ENCODE measurements at places on chromosomes 13 and 19.
A peak's percentile ranks its signal among the peaks of the same experiment; 100 is the strongest.

GRCh38 chr19:48926909-48927308 is 6.6 kb upstream of the DHDH start:
- no peak for DNase-seq

DNA sequence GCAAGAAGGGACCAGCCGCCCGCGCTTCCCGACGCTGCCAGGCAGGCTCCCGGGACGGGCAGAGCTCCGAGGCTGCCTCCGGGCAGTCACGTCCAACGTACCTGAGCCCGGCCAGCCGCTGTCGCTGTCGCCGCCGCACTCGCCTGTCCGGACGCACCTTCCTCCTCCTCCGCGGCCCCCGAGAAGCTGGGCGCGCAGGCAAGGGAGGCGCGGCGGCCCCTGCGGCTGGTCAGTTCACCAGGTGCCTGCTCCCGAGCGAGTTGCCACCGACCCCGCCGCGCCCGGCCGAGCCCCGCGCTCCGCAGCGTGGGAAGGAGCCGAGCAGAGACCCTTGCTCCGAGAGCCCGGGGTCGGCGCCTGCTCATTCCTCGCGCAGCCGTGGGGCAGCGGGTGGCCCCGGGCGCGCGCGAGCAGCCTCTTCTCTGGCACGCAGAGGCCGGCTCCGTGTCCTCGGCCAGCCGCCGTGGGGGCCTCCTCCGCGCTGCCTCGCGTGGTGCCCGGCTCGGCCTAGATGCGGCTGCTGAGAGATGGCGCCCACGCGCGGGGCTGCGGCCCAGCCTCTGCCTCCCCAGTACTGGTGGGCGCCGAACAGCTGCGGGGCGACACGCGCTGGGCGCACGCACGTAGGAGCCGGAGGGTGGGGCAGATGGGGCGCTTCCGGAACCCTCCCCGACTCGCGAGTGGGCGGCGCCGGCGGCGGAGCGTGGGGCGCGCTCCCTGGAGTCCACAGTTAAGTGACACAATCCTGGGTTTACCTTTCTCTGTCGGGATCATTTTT is 419.4 kb downstream of the UQCRFS1 start:
- no peak for DNase-seq

DNA sequence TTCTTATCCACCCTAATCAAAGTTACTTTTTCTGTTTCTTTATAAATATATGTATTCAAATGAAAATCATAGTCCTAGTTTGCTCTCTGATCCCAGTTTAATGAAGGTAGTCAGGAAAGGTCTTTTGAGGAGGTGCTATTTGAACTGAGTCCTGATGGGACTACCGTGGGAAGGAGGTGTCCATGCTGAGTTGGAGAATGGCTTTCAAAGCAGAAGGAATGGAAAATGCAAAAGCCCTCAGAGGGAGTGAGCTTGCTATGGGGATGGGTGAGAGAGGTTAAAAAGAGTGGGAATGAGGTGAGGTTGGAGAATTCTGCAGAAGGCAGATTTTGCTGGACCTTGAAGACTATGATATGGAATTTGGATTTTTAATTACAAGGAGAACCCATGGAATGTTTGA is 193.6 kb downstream of the GPC6 start:
- DNase-seq: no peak

- no peak for DNase-seq
Observed at GRCh38 chr13:34129436-34129835, 311.5 kb downstream of the RFC3 start.

DNA sequence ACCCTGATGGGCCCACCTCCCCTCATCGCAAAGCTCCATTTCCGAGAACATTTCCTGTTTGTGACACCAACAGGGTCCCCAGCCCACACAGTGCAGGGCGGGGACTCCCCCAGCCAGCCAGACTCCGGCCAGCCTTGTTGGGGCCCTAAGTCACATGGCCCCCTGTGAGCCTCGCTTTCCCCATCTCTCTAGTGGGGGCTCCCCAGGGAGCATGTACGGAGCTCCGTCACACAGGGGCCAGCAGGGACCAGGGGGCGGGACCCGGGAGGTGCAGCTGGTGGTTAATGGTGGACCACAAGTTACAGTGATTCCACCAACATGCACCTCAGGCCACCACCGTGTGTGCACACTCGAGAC is 1.7 kb downstream of the TBXA2R start:
- no peak for DNase-seq

DNA sequence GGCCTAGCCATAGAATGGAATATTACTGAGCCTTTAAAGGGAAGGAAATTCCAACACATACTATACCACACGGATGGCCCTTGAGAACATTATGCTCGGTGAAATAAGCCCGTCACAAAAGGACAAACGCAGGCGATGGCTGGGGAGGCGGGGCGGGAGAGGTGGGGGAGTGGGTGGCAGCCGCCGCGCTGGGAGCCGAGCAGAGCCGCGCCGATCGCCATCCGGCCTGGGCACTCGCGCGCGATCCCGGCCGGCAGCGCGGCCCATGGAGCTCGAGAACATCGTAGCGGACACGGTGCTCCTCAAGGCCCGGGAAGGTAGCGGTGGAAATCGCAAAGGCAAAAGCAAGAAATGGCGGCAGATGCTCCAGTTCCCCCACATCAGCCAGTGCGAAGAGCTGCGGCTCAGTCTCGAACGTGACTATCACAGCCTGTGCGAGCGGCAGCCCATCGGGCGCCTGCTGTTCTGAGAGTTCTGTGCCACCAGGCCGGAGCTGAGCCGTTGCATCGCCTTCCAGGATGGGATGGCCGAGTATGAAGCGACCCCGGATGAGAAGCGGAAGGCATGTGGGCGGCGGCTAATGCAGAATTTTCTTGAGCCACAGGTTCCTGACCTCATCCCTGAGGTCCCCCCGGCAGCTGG is 140.1 kb downstream of the ZDHHC20 start:
- DNase-seq: no peak

DNA sequence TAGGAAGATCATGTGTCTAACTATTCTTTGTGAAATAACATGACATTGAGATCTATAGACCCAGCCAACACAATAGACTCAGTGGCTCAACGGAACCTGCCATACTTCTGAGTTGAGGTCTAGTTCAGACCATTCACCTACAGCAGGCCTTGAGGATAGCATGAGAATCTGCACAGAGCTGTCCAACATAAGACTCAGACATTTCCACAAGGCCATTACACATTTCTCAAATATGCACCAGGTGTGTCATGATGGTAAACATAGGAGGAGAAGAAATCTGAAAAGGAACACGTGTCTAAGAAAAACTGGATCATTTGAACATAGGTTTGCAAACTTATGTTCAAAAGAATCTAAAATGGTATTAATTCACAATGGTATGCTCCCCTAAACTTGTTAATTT is 421.4 kb downstream of the SLITRK6 start:
- no peak for DNase-seq

DNA sequence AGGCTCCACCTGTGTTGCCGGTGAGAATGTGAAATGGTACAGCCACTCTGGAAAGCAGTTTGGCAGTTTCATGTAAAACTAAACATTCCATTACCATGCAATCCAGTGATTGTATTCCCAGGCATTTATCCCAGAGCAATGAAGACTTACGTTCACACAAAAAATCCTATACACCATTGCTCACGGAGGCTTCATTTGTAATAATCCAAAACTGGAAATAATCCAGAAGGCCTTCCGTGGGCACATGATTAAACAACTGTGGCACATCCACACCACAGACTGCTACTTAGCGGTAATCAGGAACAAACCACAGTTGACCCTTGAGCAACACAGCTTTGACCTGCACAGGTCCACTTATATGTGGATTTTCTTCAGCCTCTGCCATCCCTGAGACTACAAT is 339.7 kb downstream of the MTUS2 start:
- no peak for DNase-seq

DNA sequence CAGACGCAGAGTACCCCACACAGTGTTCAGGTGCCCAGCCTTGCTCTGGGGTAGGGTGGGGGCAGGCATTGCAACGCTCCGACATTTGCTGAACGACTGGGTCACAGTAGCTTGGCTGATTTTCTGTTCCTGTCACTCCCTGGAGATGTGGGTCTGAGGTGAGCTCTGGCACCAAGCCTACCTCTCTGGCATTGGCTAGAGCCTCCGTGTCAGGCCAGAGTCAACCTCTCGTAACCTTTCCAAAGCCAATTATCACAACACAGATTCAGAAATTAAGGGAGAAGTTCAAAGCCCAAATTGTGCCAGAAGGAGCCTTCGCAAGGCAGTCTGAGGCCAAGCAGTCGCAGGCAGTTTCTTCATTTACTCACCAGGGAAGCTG is 117.2 kb downstream of the IRS2 start:
- no peak for DNase-seq

DNA sequence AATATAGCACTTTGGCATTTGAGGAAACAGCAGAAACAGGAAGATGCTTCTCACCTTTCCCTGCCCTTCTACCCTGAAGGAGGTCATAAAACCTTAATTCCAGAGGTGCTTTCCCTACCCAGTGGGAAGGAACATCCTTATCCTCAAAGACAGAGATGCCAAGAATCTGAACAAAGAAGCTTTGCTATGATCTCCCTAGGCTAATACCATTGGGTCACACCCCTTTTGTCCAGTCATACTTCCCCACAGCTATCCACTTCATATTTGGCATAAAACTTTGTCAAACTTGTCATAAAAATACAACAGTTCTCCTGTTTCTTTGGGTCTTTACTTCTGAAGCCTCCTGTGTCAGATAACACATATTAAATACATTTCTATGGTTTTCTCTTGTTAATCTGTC is 21.7 kb upstream of the RXFP2 start:
- DNase-seq: no peak

DNA sequence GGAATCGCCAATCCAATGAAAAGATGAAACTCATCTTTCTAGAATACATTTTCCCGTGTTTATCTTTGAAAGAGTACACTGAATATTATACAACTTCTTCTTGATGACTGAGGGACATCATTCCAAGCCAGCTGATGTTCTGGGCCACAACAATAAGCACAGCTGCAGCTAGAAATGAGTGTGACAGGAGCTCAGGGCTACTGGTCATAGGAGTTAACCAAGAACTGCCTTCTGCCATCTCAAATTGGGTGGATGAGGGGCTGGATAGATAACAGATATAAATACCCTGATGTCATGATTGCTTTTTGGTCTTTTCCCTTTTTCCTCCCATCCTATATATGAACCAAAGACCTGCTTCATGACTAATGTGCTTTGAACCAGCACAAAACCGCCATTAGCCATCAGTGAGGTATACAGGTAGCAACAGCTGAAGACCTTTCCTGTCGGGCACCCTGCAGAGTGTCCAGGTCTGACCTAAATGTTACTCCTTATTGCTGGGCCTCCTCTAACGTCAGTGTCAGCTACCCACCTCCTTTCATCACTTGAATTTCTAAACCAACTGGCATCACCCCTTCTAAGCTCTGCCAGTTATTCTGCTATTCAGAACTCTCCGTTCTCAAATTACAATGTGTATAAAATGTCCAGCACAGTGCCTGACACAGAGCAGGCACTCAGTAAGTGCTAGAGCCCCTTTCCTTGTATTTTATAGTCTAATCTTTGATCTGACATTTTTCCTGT is 178.2 kb downstream of the ENOX1 start:
- DNase-seq: no peak

- peak; percentile 10 for DNase-seq
Observed at GRCh38 chr13:39956036-39956435, 300.6 kb downstream of the COG6 start.

GRCh38 chr13:24035411-24035810 is 125.1 kb upstream of the SPATA13 start:
- no peak for DNase-seq

DNA sequence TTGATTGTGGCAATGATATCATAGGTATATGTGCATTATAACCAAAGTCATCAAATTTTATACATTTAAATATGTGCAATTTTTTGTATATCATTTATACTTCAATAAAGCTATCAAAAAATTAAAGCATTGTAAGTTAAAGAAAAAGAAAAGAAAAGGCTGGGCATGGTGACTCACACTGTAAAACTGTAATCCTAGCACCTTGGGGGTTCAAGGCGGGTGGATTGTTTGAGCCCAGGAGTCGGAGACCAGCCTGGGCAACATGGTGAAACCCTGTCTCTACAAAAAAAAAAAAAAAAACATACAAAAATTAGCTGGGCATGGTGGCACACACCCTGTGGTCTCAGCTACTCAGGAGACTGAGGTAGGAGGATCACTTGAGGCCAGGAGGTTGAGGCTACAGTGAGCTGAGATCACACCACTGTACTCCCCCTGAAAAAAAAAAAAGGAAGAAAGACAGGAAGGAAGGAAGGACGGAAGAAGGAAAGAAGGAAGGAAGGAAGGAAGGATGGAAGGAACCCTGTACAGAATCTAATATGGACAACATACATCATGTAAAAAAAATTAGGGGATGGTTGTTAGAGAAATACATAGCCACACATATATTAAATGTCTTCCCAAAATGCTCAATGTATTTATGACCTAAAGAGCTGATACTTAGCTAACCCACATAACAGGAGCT is 21.7 kb upstream of the SLC25A30 start:
- DNase-seq: no peak

DNA sequence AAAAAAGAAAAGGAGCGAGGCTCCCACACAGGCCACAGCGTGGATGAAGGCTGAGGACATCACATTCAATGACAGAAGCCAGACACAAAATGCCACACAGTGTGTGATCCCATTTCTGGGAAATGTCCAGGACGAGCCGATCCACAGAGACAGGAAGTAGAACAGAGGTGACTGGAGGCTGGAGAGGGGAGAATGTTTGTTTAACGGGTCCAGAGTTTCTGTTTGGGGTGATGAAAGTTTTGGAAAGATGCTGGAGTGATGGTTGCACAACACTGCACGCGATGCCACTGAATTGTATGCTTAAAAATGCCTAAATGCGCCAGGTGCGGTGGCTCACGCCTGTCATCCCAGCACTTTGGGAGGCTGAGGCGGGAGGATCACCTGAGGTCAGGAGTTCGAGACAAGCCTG is 650 bp upstream of the FUT5 start:
- no peak for DNase-seq

DNA sequence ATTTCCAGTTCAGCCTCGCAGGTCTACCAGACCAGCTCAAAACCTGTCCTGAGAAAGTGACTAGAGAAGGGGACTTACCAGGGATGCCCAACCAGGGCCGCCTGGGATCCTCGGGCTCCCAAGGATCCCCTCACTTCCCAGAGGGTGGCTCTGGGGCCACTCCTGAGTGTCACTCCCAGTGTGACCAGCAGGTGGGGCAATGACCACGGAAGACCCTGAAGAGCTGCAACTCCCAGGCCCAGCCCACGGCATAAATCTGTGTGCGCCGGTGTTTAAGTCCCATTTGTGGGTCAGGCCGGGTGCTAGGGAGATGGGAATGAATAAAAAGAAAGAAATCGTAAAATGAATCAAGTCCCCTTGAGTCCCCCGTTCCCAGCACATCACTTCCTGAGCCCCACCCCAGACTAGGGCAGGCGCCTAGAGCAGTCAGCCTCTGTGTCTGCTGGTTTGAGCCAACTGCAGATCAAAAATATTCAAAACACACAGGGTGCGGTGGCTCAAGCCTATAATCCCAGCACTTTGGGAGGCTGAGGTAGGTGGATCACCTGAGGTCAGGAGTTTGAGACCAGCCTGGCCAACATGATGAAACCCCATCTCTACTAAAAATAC is 10.7 kb downstream of the PTGIR start:
- DNase-seq: peak; percentile 73
